Activated CD8-positive, alpha-beta memory T cell treated with anti-CD3 and anti-CD28 coated beads for 24 hours (primary cell): ENCODE measurements at places on chromosomes 2 and 18.

GRCh38 chr2:144237830-144238627, 281.9 kb downstream of the ZEB2 start:
- no peak for DNase-seq

DNA sequence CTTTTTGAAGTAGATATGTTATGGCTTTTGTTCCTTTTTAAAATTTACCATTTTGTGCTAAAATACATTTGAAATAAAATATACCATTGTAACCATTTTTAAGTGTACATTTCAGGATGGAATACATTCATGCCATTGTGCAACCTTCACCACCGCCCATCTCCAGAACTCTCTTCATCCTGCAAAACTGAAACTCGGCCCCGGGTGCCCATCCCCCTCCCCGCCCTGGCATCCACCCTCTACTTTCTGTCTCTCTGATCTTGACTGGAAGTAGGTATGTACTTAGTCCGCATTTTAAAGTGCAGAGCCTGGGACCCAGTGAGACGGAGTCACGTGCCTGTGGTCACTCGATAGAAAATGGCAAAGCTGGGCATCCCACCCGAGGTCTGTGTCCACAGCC, 45.6 kb downstream of the DIPK1C start:
- no peak for DNase-seq

DNA sequence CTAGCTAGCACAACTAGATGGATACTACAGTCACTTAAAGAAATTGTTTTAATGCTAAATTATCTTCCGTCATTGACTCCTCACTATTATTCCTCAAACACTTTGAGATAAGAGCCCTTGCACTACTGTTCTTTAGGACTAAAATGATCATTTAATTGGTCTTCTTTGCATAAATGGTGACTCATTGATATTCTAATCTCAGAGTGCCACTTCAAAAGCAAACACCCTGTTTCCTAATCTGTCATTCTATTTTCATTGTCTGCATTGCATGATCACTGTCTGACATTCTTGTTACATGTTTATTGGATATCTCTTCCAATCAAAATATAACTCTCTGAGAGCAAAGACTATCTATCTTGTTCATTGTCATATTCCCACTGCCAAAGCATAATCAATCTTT, 313.9 kb downstream of the EXOC6B start:
- DNase-seq: no peak

DNA sequence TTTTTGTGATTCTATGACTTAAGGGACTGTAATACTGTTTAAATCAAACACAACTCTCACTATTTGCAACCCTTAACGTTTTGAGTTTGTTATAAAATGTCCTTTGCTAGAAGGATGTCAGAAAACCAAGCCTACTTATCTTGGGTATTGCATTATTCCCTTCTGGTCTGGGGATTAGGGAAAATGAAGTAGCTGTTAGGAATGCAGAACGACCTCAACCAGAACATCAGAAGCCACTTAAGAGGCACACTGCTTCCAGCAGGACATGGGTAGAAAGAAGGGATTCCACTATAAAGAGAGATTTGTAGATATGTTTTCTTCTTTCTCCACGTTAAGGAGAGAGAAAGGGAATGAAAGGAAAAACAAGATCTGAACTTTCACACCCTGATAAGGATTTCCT, 101.2 kb downstream of the SETBP1 start:
- DNase-seq: no peak

DNA sequence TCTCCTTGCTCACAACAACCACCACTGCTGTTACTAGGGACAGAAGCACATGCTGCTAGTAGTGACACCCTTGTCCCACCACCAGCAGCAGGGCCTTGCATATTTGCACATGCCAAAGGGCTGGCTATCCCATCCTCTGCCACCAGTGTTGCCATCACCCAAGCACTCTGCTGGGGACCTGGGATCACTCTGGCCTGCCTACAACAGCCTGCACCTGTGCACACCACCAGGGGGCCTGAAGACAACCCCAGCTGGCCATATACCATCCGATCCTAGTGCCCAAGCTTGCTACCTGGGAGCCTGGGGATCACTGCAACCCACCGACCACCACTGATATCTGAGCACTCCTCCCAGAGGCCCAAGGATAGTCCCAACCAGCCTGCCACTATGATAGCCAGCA, 99.9 kb upstream of the FANCL start:
- no peak for DNase-seq

DNA sequence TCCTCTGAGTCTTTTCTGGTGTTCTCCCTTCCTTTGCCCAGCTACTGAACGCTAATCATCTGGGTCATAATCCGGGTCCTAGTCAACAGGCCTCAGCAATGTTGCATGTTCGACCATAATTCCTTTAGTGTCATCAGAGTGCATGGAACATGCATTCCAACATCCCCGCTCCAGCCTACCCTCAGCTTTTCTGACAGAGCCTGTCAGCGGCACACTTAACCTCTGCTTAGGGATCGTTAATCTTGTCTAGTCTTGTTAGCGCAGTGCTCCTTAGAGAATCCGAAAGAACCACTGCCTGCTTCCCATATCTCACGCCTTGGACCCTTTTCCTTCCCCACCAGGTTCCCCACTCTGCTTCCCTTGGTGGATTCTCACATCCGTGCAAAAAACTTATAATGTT, 767.9 kb upstream of the ID2 start:
- no peak for DNase-seq

DNA sequence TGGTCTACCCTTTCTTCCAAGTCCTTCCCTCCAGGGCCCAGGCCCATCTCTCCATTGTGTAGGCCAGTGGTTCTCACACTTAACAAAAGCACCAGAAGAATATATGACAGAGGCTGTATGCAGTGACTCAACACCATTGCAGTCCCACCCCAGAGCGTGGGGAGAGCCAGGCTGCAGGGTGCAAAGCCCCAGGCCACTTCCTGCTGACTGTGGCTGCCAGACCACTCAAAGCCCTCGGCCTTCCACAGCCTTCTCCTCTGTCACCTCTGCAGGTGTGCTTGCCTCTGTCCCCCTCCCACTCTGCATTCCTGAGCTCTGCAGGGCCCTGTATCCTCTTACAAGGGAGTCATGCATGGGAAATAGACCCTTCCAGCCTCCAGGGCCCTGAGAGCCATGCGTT, 40.4 kb upstream of the ARHGEF4 start:
- DNase-seq: no peak

- DNase-seq: no peak
Measured at GRCh38 chr2:226317970-226318369, 481.6 kb downstream of the IRS1 start.

- DNase-seq: no peak
Measured at GRCh38 chr18:8781671-8782070, 76.3 kb downstream of the MTCL1 start.

GRCh38 chr2:71600555-71600954, 147.2 kb downstream of the DYSF start:
- no peak for DNase-seq

DNA sequence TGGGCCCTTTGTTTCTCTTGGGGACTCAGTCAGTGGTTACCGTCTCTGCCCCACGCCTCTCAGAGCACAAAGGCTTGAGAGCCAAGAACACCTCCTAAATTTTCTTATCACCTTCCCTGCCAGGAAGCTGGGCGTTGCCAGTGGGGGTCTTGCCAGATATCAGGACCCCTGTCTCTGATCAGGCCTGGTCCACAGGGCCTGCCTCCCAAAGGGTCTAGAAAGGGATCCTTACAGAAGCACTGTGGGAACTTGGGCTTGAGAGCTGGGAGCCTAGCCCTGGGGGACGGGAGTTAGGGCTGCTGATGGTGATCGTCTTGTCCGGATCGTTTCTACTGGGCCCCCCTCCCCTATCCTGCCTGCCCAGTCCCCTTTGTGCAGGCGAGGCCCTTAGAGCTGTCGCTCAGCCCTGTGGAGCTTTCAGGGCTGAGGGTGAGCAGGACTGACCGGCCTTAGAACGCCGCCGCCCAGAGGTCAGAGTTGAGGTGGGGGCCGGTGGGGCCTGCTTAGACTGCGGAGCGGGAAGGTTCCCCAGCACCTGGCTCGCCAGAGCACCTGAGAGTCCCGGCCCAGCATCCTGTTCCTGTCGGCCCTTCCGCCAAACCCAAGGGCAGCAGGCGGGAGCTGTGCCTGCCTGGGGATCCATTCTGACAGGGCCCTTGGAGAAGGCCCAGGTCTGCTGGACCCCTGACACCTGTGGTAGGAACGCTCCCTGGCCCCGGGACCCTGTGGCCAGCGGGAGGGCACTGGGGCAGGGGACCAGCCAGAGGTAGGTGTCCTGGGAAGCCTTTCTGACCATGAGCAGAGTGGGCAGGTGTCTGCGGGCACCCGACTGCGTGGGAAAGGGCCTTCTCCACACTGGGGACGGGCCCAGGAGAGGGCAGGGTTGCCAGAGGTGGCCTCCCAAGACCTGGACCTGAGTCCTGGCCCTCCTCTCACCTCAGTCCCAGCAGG, 956 bp downstream of the ESPNL start:
- DNase-seq: peak; percentile 49

DNA sequence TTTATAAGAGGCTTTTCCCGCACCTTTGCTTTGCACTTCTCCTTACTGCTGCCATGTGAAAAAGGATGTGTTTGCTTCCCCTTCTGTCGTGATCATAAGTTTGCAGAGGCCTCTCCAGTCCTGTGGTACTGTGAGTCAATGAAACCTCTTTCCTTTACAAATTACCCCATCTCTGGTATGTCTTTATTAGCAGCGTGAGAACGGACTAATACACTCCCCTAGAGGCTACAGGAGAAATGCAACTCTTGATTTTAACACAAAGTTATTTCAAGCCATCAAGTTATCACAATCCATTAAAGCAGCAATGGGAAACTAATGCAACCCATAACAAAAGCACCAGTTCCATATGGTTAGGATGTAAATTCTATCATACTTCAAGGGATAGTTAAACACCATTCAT, 1378.8 kb upstream of the DDX18 start:
- no peak for DNase-seq

DNA sequence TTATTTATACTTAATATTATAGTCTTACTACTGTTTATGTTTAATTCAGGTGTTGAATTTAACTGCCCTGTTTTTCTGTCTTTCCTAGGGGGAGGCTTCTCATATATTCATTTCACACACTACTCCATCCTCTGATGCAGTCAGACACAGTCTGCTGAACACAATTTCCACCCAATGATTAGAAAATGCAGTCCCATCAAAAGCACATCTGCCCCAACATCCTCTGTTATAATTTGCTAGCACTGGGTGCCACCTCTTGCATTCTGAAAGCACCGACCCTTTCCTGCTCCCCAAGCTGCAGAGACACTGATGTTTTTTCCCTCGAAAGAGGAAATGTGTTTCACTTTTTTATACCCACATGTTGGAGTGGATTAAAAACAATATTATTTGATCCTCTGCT, 474.7 kb downstream of the PID1 start:
- DNase-seq: no peak

DNA sequence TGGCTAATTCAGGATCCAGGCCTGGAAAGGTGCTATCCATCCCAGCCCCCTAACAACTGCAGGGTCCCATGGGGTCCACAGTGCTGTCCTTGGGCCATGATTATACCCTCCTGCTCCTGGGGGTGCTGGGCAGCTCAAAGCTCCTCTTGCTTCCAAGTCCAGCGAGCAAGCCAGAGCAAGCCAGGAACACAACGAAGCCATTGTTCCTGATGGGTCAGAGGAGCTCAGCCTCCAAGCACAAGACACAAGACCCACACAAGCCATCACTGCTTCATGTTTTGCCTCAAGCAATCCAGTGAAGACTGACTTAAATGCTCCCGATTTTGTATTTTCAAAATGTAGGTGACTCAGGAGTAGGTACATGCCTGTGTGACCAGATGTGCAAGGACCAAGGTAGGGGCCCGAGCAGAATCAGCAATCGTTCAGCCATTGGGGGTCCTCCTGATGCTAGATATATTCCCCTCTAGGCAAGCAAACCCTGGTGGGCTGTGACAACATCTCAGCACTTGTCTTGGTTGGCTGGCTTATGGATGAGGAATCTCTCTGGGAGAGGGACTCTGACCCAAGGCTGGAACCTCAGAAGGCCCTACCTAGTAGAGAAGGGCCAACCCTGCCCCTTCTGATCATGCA, 90.8 kb downstream of the EPAS1 start:
- DNase-seq: peak; percentile 17
